Hematopoietic multipotent progenitor cell treated with erythropoietin and hydrocortisone succinate and interleukin-3 and kit ligand, for 15 days (in vitro differentiated cells): ENCODE measurements at places on chromosomes 5 and 9.

- DNase-seq = no peak
Measured at GRCh38 chr5:136516637-136517036, 151.3 kb upstream of the TRPC7 start.

DNA sequence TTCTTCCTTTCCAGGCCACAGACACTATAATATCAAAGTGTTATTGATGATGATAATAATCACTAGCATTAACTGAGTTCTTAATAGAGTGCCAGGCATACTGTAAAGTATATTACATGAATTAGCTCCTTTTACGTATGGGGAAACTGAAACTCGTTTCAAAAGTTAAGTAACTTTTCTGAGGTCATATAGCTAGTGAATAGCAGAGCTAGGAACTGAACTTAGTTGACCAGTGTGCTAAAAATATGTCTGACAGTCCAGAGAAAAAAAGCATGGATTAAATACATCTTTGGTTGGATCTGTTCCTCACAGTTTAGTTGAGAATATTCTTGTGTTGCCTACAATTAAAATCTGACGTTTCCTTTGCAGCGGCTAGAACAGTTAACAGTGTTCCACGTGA is 18.4 kb upstream of the CATSPER3 start:
- no peak for DNase-seq

DNA sequence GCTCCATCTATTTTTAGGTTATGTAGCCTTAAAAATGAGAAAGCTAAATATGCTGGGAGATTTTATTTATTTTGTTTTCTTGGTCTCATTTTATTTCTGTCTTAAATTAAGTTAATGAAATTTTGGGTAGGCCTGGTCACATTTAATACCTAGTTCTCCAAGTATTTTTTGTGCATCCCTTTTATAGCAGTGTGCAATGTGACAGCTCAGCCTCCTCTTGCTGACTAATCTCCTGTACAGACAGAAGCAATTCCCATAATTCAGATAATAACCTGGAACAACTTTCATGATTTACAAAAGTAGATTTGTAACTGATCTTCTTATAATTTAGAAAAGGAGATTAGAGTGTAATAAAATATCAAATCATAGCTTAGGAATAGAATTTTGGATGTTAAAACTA is 403.9 kb downstream of the ADGRV1 start:
- DNase-seq = no peak

DNA sequence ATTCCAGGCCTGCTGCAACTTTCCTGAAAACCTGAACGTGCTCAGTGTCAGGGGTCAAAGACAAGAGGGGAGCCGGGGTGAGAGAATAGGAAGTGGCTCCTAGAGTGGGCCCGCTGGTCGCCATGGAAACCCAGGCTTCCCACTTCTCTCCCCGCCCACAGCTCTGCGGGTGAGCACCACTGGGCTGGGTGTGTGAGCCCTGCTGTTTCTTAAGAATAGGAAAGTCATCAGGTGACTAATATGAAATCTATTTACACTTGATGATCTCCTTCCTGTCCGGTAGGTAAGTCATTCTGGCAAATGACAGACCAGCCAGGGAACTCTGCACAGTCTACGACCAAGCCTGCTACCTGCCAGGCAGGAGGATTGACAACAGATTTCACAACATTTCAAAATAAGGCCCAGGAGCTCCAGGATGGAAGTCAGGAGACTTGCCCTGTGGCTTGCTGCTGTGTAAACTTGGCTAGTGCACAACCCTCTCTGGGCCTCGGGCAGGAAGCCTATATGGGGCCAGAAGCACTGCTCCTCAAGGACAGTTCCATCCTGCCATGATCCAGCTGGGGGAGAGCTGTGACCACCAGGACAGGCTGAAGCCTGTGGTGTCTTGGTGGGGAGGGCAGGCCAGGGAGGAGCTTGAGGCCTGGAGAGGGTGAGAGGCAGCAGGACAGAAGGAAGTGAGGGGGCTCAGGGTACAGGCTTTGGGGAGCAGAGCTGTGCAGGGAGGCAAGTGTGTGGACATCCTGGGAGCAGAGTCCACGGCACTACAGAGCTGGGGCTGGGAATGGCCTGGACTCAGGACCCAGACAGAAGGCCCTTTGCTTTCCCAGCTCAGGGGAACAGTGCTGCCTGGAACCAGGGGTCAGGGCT is 60.6 kb downstream of the SHB start:
- DNase-seq = no peak

DNA sequence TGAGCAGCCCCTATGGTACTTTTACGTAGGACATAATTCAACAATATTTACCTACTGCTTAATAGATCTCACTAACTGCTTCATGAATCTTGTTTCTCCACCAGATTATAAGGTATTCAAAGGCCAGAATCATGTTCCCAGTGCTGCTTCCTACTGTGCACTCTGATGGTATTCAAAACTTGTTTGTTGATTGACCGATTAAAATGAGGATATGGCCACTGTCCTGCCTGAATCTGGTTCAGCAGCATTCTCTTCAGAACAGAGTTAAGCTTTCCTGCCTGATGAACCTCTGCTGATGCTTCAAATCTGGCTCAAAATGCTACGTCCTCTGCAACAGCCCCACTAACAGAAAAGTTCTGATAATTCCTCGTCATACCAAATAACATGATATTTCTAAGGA is 150.7 kb upstream of the ZNF462 start:
- no peak for DNase-seq
